ENCODE measurements at places on chromosomes 16 and 17. TPM values are rescaled to one million over a fixed set of nuclear protein-coding genes. Genes with fewer than 3 reads are reported as not detected.

GRCh38 chr16:3810818-3811217, 69.7 kb downstream of the CREBBP start:
- H3K27ac ChIP-seq: no peak overlapping the region
- H3K27me3 ChIP-seq: no peaks in the 10 kb centered on the region
- peaks cover 22% of the 10 kb centered on the region for H3K4me1 ChIP-seq
- DNase-seq: no peak
- H3K36me3 ChIP-seq: peaks cover 10% of the 10 kb centered on the region
- H3K4me3 ChIP-seq: no peak overlapping the region

GRCh38 chr17:73645050-73645871, 1.0 kb upstream of the SDK2 start:
- DNase-seq: peak; percentile 66
- peaks cover 43% of the 10 kb centered on the region for H3K4me1 ChIP-seq
- peak overlapping the region; percentile 81 for H3K27ac ChIP-seq

GRCh38 chr17:43718544-43718943, 40.0 kb downstream of the SOST start:
- no peaks in the 10 kb centered on the region for H3K36me3 ChIP-seq
- H3K4me3 ChIP-seq: peak overlapping the region; percentile 17
- peaks cover 52% of the 10 kb centered on the region for H3K4me1 ChIP-seq
- DNase-seq: no peak

- H3K4me1 ChIP-seq: peaks cover 54% of the 10 kb centered on the region
- H3K27ac ChIP-seq: peak within 1 kb of the TSS; percentile 96
- H3K27me3 ChIP-seq: no peaks in the 10 kb centered on the region
- peak; percentile 67 for DNase-seq
- H3K4me3 ChIP-seq: peak within 1 kb of the TSS; percentile 97
Observed at GRCh38 chr16:57802341-57803133, at the start of gene KIFC3. TSS of gene KIFC3 (minus strand) at chr16:57802491. CDS start at chr16:57798243, 4,248 bp downstream.

Gene FAM20A
- 0.86 TPM for total RNA-seq

DNA sequence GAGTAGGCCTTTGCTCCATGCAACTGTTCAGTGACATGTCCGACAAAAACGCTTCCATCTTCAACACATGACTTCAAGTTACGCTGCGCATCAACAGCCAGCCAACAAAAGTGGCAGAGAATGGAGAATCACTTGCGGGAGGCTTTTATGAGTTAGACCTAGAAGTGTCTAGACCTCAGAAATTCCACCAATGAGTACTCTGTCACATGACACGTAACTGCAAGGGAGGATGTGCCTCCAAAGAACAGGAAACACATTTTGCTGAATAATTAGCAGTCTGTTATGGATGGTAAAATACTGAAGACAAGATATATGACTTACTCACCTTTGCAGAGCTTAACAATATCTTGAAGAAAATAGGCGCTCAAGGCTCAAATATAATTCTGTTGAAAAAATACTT, 62.1 kb downstream of the MYO1D start:
- no peaks in the 10 kb centered on the region for H3K36me3 ChIP-seq
- H3K27ac ChIP-seq: no peak overlapping the region

DNA sequence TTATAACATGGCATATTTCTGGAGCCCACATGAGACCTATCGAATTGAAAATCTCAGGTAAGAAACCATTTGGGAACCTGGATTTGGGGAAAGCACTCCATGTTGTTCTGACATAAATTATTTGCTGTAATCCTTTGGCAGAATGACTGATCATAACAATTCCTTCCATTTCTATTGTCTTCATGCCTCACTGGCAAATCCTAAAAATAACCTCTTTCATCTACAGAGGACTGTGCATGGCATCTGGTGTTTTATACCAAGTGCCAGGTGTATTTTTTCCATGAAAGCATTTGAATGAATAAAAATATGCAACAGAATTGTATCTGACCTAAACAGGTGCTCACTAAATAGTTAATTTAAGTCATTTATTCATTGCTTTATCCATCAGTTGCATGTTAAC, 33.7 kb upstream of the COQ7 start:
- H3K4me3 ChIP-seq: no peak overlapping the region
- H3K4me1 ChIP-seq: no peaks in the 10 kb centered on the region
- peaks cover 11% of the 10 kb centered on the region for H3K36me3 ChIP-seq
- DNase-seq: no peak
- H3K27me3 ChIP-seq: no peaks in the 10 kb centered on the region

All from neural crest cell (in vitro differentiated cells).